ENCODE measurements at places on chromosomes 11 and 22. TPM values are rescaled to one million over a fixed set of nuclear protein-coding genes. Genes with fewer than 3 reads are reported as not detected.

Gene FAM76B
- total RNA-seq = 47.4 TPM

Gene MFRP
- total RNA-seq = not detected

Gene ZDHHC8
- 51.9 TPM for total RNA-seq

Gene SHISA8
- 10.9 TPM for total RNA-seq

Gene OR5I1
- not detected for total RNA-seq

Gene RIMBP3B
- 0.16 TPM for total RNA-seq

Gene ANO5
- not detected for total RNA-seq

Gene DDTL
- 3.1 TPM for total RNA-seq

DNA sequence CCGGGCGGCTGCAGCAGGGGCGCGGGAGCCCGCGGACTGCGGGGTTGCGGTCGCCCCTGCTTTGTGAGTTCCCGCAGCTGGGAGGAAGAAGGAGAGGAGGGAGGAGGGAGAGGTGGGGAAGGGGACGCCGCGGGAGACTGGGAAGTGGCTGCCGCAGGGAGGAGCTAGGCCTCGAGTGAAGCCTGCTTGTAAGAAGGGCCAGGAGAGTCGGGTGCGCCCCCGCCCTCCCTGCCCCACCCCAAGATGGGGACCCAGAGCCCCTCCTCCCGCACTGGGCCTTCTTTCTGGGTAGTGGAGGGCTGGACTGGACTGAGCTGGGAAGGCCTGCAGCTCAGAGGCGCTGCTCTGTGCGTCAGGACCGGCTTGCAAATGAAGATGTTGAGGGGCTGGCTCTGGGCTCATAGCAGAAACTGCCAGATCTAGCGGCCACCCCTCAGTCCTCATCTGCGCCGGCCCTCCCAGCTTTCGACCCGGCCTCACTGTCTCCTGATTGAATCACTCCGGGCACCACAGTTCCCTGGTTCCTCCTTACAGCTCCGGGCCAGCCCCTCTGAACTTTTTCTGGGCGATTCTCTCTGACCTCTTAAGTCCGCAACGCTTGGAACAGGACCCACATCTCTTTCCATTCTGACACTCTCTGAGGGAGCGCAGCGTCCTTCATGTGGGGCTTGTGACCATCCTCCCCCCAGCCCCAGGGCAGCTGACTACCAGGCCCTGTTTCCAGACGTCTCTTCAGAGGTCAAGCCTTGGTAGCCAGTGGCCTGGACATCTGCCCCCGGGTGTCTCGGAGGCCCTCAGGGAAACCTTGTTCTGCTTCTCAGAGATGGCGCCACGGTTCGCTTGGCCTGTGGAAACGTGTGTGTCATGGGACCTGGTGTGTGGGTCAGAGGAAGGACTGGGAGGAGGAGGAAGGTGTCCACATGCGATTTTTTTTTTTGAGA, 21.9 kb downstream of the SERPINH1 start:
- no peak for DNase-seq

GRCh38 chr11:78539506-78539905, 35.2 kb downstream of the NARS2 start:
- DNase-seq = no peak

DNA sequence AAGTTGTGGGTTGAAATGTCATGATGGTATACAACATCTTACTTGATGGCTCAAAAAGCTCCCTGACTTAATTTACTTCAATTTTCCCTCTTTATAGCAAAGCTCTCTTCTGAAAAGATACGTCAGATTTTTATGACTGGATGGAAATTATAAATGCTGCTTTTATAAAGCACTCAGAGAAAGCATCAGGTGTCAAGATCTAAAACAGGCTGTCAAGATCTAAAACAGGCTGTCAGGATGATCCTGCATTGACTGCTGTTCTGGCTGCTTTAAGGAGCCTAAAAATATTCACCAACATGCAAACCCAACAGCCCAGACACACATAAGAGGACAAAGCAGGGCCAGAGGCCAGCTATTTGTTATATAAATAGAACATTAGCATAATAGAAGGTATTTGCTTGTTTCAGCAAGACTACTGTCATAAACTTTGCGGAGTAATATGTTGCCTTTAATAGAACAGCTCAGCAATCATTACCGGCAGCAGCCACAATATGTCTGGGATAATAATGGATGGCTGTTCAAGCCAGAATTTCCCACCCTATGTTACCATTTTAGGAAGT, 77.3 kb upstream of the ANO5 start:
- no peak for DNase-seq

DNA sequence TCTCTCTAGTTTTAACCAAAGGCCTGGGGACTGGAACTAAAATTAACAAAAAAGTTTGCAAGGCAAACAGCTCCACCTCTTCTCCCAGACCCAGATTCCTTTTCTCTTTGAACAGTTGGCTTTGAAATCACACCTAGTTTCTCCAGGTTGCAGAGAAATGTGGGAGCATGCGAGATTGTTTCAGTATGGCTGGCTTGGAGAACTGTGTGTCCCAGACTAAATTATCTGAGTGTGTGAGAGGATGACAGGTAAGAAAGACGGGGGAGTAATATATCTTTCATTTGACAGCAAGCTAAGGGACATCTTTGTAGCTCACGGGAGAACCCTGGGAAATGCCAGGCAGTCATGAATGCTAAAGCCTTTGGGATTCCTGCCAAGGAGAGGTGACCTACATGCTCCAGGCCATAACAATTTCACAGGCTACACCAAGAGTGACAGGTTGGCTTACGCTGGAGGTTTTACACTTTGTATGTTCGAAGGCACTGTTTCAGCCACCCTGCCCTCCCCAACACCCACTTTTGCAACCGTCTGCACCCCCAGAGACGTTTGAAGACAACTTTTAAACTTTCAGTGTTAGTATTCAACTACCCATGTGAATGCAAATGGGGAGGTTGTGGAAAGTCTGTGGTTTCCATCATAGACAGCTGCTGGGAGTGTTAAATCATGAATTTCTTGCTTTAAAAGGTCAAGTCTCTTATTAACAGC, 109.3 kb upstream of the SNX19 start:
- DNase-seq = no peak

- DNase-seq = no peak
Measured at GRCh38 chr11:96361778-96362177, 18.8 kb upstream of the MAML2 start.

- no peak for DNase-seq
Measured at GRCh38 chr11:18132341-18132740, at the start of gene MRGPRX3. MRGPRX3 (plus strand) TSS chr11:18132571; CDS start chr11:18137203, 4,632 bp downstream.

GRCh38 chr22:22410121-22410520, 98.4 kb downstream of the ZNF280B start:
- DNase-seq = peak; percentile 66

DNA sequence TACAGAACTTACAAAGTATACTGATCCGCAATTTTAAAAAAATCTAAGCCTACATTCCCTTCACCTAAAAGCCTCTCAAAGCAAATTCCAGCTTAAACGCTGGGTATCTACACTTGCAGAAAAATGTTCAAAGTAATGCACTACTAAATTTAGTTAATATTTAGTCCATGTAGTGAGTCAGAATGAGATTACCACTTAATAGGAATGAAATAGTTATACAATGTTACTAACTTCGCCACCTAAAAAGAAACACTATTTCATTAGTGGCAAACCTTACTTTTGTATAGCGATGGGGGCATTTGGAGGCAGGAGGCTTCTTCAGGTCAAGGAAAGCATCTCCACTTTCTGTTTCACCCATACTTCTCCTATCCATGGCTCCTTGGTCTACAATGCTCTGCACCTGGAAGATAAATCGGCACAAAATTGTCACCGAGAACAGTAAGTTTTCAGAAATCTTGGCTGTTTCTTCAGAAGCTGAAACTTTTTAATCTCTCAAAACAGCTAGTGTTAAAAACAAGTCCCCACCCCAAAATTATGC, 1.2 kb downstream of the EIF4ENIF1 start:
- no peak for DNase-seq

GRCh38 chr11:27281740-27282590, 81.0 kb downstream of the CCDC34 start:
- no peak for DNase-seq

GRCh38 chr11:18958221-18958910, 19.2 kb upstream of the MRGPRX1 start:
- DNase-seq = no peak

- DNase-seq = no peak
Measured at GRCh38 chr11:77381729-77382665, 80.5 kb upstream of the GDPD4 start.

GRCh38 chr11:68449951-68450350, 10.6 kb upstream of the PPP6R3 start:
- no peak for DNase-seq

DNA sequence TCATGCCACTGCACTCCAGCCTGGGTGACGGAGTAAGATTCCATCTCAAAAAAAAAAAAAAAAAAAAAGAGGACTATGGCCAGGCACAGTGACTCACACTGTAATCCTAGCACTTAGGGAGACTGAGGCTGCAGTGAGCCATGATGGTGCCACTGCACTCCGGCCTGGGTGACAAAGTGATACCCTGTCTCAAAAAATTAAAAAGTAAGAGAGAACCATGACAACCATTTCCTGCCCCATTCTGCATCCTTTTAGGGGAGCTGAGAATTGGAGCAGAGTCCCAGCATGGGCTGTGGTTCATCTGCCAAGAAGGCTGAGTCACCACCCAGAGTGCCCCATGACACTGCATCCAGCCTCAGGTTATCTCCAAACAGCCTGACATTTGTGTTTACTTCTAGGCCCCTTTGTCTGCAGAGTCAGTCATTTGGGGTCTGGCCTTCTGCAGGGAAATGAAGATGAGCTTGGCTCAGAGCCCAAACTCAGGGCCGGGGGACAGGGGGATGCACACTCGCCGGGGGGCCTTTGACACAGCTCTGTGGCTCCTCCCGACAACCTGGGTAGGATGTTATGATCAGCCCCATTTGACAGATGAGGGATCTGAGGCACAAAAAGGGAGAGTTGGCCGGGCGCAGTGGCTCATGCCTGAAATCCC, 4.7 kb downstream of the CSDC2 start:
- DNase-seq = no peak

DNA sequence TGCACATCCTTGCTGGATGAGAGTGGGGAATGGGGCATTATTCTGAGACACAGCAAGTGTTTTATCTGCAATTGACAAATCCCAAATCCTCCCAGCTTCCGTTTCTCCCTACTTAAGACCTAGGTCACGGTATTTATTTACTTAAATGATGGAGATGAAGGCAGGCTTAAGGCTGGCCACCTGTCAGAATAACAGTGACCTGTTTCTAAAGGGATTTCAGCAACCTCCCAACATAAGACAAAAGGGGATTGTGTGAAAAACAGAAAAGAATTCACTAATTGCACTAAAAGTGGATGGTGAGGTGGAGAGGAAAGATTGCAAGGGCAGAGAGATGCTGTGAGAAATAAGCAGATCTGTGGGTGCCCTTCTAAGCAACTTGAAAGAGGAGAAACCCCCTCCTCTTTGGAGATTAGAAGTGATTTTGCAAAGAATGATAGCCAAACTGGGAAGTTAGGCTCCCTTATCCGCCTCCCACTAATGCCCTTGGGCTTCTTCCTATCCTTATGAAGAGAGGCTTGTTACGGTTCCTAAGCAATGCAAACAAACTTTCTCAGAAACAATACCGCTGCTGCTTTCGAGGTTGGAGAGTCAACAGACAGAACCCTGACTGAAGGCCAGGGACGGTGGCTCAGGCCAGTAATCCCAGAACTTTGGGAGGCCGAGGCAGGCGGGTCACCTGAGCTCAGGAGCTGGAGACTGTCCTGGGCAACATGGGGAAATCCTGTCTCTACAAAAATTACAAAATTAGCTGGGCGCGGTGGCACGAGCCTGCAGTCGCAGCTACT, 84.3 kb downstream of the ARL14EP start:
- no peak for DNase-seq

DNA sequence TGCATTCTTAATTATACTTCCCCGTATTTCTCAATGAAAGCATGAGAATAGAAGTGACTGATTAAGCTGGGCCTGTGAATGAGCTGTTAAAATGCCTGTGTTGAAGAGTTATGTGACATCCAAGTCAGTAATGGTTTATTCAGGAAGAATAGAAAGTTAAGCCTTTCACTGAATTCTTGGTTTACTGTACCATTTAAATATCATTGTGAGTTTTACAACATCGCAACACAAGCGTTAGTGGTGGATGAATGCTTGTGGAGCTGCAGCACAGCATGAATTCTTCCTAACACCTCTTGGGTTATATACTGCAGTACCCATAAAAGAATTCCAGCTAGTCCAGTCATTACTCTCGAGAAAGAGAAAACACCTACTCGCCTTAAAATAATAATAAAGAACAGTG, 257.8 kb downstream of the JRKL start:
- no peak for DNase-seq

DNA sequence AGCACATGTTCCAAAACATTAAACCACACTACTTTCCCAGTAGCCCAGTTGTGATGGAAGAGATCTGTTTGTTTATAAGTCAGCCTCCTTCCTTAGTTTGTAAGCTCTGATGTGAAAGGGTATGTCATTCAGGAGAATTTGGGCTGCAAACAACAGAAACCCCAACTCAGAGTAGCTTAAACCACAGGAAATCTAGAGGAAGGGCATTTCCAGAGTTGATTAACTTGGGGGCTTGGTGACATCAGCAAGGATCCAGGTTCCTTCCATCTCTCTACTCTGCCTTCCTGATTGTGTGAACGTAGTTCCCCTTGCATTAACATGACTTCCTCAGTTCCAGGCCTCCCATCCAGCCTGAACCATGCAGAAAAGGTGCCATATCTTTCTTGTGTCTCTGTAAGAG, 6.5 kb upstream of the FJX1 start:
- no peak for DNase-seq

- DNase-seq = no peak
Measured at GRCh38 chr11:32053151-32053888, 37.6 kb upstream of the RCN1 start.

- DNase-seq = no peak
Measured at GRCh38 chr11:73804712-73805111, 17.0 kb downstream of the MRPL48 start.

- peak; percentile 51 for DNase-seq
Measured at GRCh38 chr22:36365020-36365411, 22.8 kb downstream of the MYH9 start.

- no peak for DNase-seq
Measured at GRCh38 chr22:47369431-47370015, 607.1 kb downstream of the TBC1D22A start.

GRCh38 chr11:65438257-65439151, 15.9 kb downstream of the NEAT1 start:
- DNase-seq = no peak

GRCh38 chr22:50008151-50009040, 4.2 kb downstream of the IL17REL start:
- DNase-seq = no peak

DNA sequence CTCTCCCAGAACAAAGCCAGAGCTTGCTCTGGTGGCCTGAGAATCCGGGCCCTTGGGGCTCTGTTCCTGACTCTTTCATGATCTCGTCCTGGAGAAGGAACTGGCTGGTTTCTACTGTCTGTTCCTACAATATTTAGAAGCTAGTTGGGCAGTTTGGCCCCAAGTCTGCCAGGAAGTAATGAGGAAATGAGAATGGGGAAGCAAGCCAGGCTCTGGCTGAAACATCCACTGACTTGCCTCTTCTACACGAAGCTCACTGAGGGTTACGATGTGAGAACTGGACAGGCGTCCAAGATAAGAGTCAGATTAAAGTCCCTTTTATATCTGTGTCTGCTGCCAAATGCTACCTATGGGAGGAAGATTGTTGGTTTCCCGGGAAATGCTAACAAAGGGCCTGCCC, 110.0 kb upstream of the KIRREL3 start:
- no peak for DNase-seq

- no peak for DNase-seq
Measured at GRCh38 chr11:30992513-30992849, 377.1 kb downstream of the DCDC1 start.
